ENCODE measurements at places on chromosomes 1 and 21.
A peak's percentile ranks its signal among the peaks of the same experiment; 100 is the strongest.

DNA sequence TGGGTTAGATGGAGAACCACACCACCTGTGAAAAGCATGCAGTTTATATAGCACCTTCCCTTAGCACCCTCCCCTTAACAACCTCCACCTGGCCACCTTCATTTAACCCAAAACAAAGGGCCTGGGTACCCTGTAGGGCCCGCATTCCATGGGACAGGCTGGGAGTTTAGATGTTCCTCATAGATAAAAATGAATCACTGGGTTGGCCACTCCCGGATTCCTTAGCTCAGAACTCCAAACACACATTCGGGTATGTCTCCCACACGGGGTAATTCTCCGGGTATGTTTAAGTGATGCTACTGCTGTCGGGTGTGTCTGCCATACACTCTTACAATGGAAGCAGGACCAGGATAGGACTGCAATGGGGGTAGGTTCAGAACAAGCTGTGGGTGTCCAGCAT, 43.9 kb upstream of the FOXO6 start:
- DNase-seq, result no peak

- DNase-seq, result peak; percentile 60
Measured at GRCh38 chr1:80448081-80448480, 1352.7 kb upstream of the ADGRL2 start.

- no peak for DNase-seq
Measured at GRCh38 chr1:195173753-195174152, 1434.5 kb downstream of the KCNT2 start.

GRCh38 chr1:154466921-154467417, 35.0 kb upstream of the TDRD10 start:
- no peak for DNase-seq

- DNase-seq, result peak; percentile 68
Measured at GRCh38 chr1:118147522-118147921, 37.5 kb downstream of the SPAG17 start.

- no peak for DNase-seq
Measured at GRCh38 chr1:41464885-41465284, 19.6 kb downstream of the EDN2 start.

DNA sequence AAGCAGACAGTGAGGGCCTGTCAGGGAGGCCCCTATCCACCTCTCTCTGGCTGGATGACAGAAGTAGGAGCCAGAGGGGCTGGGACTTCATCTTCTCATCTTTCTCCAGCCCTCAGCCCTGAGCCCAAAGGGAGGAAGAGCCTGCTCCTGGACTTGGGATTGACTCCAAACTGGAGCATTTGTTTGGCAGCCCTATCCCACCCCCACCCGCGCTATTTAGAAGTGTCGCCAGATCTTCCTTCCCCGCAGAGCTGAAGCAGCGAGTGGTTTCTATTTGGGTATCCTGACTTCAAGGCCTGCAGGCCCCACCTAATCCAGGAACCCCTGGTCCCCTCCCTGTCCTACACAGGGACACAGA, 9.6 kb downstream of the NES start:
- DNase-seq, result no peak

DNA sequence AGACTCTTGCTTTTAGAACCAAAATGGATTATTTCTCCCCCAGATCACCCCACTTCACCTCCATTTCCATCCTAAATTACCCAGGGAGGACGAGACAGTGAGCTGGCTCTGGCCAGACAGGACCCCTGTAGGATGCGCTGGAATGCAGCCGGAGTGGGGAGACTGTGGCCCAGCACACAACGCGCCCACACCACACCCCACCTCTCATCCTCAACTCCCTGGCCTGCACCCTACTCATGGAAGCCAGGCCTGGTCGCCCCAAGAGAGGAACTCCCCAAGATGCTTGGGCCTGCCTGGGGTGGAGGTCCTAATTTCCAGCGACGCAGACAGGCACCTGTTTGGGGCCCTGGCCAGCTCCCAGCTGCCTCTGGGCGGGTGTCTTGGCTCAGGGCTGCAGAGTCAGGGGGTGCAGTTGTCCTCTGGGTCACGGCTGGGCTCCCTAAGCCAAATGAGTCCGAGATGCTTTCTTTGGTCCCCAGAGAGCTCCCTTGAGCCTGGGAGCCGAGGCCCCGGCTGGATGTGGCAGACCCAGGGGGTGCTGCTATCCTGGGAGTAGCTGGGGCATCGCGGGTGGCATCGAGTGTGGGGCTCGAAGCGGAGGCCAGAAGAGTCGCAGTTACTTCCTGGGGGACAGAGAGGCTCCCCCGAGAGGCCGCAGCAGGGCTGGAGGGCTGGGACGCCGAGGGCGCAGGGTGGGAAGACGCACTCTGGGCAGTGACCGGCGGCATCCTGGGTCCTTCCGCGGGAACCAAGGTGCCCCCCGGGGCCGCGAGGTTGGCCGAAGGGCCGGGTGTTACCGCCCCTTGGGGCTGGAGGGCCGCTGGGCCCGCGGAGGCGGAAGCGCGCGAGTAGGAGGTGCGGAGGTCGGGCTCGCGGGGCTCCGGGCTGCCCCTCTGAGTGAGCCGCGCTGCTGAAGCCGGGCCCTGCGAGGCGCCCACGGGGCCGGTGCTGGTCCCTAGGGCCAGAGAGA, 10.4 kb downstream of the CLEC20A start:
- DNase-seq, result no peak

DNA sequence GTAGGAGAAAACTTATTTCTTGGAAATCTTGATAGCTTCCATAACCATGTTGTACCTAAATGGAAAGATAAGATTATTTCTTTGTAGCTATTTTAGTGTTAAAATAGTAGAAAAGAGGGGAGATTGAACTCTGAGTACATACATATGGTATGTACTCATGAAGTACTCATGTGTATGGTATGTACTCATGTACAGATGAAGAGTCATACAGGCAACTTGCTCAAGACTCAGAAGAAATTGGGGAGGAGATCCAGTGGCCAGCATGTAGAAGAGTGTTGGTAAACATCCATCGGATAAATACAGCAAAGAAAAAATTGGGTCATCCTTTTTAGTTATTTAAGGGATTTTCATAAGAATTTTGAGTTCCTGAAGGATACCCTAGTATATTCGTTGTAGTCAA, 29.0 kb downstream of the MDM4 start:
- peak; percentile 4 for DNase-seq

DNA sequence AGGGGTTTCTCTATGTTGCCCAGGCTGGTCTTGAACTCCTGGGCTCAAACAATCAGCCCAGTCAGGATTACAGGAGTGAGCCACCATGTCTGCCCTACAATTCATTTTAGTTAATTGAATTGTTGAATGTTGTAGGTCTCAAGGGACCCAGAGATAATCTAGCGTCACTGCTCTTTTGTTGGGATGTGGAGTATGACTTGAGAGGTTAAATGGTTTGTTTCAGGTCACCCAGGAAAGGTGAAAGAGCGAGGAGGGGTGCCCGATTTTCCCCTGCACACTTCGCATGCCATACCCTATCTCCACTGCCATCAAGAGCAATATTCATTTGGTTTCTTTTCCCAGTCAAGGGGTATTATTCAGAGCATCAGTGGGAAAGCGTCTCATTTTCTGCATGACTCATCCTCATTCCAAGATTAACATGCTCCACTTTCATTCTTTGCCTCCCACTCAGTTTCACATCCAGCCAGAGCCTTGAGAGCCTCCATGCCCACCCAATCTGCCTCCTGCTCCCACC, 13.1 kb upstream of the SLC30A1 start:
- DNase-seq, result peak; percentile 62

- peak; percentile 35 for DNase-seq
Measured at GRCh38 chr21:41956926-41957729, 3.3 kb upstream of the C2CD2 start.

- no peak for DNase-seq
Measured at GRCh38 chr1:202085682-202086373, 36.9 kb upstream of the GPR37L1 start.

DNA sequence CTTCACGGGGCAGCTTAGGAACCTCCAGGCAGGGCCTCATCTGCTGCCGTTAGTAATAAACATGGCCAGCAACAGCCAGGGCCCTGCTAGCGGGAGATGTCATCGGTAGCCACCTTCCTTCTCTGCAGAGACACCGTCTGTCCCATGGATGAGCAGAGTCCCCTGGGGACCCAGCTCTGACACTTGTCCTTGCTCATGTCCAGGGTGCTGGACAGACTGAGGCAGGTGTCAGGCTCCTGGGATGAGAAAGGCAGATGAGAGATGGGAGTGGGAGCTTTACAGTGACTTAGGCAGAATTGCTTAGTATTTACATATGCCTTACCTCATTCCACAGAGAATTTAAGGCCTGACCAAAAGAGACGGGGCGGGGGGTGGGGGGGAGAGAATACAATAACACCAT, 25.0 kb downstream of the CAPN2 start:
- DNase-seq, result no peak

GRCh38 chr21:44667612-44668011, 885 bp upstream of the KRTAP12-2 start:
- no peak for DNase-seq

DNA sequence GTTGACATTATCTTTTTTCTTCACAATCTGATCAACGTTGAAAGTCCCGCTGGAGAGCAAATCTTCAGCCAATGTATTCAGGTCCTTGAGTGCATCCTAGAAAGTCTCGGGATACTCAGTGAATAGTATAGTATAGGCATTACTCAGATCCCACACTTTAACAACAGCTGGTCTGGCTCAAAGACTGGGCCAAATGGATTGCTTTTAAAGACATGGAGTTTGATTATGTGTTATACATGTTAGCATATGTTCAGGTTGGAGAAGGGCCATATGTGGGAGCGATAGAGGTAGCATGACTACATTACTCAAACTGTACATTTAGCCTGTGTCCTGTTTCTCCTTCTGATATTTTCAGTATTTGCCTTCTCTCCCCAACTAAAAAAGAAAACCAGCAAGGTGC, 33.1 kb downstream of the OR10Z1 start:
- no peak for DNase-seq

GRCh38 chr1:210635108-210635507, 306.4 kb downstream of the HHAT start:
- no peak for DNase-seq

DNA sequence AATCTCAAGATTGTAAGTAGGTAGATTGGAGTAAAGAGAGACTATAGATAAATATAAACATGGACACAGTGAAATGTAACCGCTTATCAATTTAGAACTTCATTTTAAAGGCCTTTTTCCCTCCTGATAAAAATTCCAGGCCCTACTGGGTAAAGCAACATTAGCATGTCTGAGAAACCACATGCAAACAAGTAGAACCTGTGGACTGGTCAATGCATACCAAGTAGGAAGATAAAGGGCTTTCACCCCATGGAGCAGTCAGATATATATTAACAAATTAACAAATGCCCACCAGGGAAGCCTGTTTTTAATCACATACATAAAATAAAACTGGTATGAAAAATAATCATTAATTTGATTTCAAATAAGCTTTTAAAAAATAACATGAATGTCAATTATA, 8.1 kb downstream of the DPH5 start:
- DNase-seq, result no peak

DNA sequence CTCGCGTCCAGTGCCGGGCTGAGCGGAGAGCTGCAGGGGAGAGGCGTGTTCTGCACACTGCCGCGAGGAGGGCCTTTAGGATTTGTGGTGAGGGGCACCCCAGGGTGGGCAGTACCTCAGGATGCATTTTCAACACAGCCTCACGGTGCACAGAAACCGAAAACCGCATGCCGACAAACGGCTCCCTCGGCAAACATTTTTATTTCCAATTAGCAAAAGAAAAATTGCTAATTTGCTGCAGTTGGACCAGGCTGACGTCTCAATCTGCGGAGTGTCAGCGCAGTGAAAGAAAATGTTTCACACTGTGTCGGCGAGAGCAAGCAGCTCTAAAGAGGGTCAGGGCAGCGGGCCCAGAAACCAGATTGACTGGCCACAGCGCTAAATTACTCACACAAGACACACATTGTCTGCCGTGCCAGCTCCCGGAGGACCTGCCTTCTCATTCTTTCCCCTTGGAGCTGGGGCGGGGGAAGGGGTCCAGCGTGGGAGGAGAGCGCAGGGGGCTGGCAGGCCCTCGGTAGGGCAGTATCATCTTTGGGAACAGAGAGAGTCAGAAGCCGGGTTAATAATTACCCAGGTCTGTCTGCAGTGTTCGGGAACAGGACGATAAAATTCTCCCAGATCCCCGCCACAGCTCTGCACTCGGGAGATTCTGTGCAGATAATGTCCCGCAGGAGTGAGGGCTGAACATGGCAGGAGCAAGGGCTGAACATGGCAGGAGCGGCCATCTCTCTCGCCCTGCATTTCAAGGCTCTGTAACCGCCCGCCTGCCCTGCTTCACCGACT, 150.2 kb downstream of the PRDM16 start:
- DNase-seq, result peak; percentile 4

DNA sequence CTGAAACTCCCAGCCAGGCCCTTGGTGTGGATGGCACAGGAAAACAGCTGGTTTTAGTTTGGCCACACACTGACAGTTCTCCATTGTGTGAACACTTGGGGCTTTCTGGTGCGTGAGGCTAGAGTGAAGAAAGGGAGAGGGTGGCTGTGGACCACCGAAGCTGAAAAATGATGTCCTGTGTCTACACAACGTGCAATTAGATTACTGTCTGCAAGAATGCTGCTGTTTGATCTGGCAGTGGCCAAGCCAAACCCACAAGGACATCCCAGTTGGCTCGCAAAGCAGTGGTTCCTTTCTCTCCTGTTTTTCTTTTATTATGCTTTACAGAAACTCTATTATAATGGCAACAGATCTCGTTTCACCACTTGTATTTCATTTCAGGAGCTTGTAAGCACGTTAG, 58.9 kb downstream of the ERG start:
- no peak for DNase-seq

DNA sequence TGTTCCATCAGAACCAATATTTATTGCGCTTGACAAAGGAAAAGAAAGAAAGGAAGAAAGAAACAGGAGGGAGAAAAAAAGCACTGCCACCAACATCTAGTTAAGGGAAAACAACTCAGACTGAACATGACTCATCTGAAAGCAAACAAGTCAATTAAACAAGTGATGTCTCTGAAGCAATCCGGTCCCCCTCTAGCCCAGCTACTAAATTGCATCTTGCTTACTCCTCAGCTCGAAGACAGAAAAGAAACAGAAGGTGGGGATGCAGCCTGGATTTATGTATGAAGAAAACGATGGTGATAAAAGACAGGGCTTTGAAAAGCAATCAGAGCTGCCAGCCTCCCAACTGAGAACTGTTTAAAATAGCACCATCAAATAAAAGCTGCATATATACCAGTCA, 188.2 kb downstream of the OMA1 start:
- DNase-seq, result no peak

- DNase-seq, result no peak
Measured at GRCh38 chr1:205812271-205812877, 624 bp downstream of the SLC41A1 start.

GRCh38 chr1:230772457-230773395, 25.5 kb downstream of the CAPN9 start:
- peak; percentile 44 for DNase-seq

- DNase-seq, result no peak
Measured at GRCh38 chr1:68585351-68585750, 88.5 kb upstream of the DEPDC1 start.

- DNase-seq, result no peak
Measured at GRCh38 chr1:187627516-187627915, 798.8 kb downstream of the PLA2G4A start.

GRCh38 chr1:204123376-204123775, 28.5 kb downstream of the ETNK2 start:
- no peak for DNase-seq

- DNase-seq, result no peak
Measured at GRCh38 chr1:154726896-154727753, 119.1 kb upstream of the ADAR start.

- DNase-seq, result no peak
Measured at GRCh38 chr1:236509647-236510401, 14.0 kb upstream of the LGALS8 start.

GRCh38 chr1:194372266-194372665, 1185.9 kb upstream of the B3GALT2 start:
- DNase-seq, result no peak

Data from fibroblast of skin of left biceps (primary cell).